ENCODE measurements at places on chromosomes 2 and 18. TPM values are rescaled to one million over a fixed set of nuclear protein-coding genes. Genes with fewer than 3 reads are reported as not detected.

The HTR2B gene
- total RNA-seq: 0.24 TPM

The BIN1 gene
- total RNA-seq: 1,189 TPM

The MRO gene
- total RNA-seq: 0.11 TPM

The KCNG2 gene
- total RNA-seq: 0.54 TPM

GRCh38 chr2:75476761-75477160 lies 84.0 kb downstream of the EVA1A start:
- no peak for DNase-seq

GRCh38 chr18:51017140-51017879 lies 12.7 kb upstream of the SMAD4 start:
- no peak for DNase-seq

DNA sequence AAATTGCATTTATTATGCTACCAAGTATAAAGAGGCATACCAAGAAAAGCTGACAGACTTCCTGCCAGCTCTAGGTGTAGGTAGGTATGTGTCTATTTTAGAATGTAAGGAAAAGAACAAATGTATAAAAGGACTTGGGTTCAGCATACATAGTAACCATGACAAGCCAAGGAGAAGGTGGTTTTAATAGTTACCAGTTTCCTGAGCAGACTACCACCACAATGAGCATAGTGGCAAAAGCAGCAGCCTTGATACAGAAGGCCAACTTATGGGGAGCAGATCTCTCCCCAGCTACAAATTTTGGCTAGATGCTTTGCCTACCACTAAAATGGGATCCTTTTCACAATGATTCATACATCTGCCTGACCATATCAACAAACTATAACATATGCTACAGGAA lies 34.5 kb downstream of the METTL8 start:
- no peak for DNase-seq

- no peak for DNase-seq
These were observed 74.3 kb downstream of the LONRF2 start for GRCh38 chr2:100248044-100248330.

- no peak for DNase-seq
These were observed 859.5 kb upstream of the CNTNAP5 start for GRCh38 chr2:123165616-123166015.
